NCI-H2227 treated with DMSO at 0.1 percent for 48 hours (cell line): ENCODE measurements at places on chromosomes 6 and 20.

DNA sequence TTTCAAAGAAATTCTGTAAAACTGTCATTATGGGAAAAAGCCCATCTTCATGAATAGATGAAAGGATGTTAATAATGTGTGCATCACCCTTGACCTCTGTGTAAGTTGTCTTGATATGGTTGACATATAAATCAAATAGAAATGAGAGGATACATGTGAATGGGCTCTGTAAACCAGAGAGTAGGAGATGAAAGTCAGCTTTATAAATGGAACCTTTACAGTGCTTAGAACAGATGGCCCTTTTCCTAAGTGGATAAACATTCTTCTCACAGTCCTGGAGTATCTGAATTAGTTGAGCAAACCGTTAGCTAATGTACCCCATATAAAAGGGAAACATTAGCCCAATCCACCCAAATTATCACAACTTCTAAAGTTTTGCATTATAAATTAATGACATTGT, 57.5 kb downstream of the MYLK4 start:
- no peak for DNase-seq

DNA sequence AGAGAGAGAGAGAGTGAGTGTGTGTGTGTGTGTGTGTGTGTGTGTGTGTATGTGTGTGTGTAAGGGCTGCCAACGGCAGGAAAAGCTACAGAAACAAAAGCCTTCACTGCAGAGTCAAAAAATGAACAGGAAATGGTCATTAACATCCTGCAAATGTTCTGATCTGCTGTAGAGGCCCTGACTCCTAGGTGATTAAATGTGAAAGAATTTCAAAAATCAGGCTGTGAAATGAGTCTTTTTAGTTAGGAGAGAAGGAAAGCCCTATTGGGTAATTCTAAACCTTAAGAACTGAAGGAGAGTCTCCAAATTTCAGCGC, 166.5 kb upstream of the MYLIP start:
- DNase-seq, result no peak

GRCh38 chr6:170174124-170174770, 116.6 kb downstream of the DLL1 start:
- no peak for DNase-seq

- DNase-seq, result no peak
These were observed 15.9 kb downstream of the TMEM200A start for GRCh38 chr6:130381459-130382380.

DNA sequence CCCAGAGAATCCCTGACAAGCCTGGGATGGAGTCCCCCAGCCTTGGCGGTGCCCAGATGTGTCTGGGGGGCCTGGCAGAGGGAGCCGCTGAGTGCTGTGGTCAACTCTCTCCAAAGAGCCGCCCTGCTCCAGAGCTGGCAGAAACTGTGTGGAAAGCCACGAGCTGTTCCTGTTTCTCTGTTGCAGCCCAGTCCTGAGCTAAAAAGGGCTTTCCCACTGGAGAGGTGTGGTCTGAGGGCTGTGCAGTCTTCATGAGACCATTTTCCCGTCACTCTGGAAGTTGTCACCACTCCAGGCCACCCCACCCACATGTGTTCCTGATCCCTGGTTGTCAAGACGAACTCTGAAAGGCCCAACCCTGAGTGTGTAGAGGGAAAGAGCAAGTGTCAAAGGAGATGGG, 99.7 kb upstream of the KCNK16 start:
- no peak for DNase-seq

DNA sequence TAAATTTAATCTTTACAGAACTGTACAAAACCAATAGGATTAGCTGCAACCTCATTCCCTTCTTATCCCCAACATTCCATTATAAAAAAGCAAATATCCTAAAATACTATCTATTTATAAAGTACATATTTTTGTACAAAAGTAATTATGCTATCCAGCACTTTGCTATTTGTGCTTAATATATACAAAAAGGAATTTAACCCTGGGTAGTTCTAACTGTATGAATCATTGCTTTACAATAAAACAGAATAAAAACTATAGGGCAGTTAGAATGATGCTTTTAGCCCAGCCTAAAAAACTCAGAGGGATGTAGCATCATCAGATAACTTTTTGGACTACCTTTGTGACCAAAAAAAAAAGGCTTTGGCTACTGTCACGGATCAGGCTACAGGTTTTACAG, 49.9 kb upstream of the KLHL31 start:
- DNase-seq, result no peak

DNA sequence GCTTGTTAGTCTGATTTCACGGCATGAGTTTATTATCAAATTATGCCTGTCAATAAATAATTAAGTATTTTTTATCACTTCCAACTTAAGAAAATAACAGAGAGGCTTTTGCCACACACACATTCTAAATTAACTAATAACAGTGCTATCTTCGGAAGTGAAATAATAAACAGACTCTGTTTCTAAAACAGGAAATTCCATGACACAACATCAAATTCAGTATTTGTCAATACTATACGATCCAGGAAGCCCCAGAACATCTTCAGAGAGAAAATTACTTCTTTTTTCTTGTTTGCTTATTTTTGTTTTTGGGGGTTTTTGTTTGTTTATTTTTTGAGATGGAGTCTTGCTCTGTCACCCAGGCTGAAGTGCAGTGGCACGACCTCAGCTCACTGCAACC, 150.7 kb upstream of the PRDM1 start:
- DNase-seq, result no peak

DNA sequence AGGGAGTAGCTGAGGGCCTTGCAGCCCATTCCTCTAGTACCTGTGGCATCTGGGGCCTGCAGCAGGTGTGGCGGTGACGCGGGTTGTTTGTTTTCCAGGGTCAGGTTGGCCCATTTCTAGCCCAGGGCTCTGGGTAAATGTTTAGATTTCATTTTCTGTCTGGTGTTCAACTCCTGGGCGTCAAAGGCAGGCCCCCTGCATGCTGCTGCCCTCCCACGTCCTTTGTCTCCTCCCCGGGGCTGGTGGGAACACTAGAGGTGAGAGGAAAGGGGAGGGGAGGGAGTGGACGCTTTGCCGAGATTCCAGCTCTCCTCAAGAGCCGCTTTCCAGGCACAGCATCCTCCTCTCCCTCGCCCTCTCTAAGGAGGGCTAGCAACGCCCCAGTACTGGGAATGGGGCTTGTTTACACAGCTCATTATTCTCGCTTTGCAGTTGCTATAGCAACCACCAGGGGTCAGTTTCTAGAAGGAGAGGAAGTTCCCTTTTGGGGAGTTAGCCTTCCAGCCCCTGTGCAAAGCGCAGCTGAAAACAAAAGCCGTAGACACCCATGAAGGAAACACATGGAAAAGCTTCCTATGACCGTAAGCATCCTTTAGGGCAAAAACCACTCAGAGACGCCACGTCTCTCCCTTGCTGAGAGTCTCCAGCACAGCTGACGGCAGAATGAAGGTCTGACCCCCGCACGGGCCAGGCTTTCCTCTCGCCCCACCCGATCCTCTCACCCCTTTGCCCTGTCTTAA, 170.6 kb downstream of the LY86 start:
- DNase-seq, result peak; percentile 85

DNA sequence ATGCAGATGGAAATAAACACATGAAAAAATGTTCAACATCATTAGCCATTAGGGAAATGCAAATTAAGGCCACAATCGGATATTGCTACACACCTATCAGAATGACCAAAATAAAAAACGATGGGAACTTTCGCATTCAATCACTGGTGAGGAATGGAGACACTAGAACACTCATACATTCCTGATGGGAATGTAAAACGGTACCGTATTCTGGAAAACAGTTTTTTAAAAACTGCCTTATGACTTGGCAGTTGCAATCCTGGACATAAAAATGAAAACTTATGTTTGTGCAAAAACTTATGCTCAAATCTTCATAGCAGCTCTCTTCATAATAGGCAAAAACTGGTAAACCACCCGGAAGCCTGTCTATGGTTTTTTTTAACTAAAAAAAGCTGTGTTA, 146.0 kb downstream of the CEBPB start:
- DNase-seq, result no peak

DNA sequence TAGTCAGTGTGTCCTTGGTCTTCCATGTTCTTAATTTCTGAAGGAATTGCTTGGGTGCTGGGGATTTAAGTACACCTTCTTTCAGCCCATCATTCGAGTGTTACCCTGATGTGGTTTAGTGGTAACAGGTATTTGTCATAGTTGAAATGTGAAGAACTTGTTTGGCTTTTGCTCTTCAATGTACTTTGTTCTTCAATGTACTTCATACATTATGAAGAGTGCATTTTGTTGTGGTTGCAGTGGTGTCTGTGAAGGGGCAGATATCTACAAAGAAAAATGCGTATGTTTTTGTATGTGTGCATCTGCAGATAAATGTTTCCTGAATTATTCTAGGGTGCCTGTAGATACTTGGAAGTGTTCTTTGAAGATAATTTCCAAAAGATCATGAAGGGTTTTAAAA, 111.2 kb upstream of the SUPT3H start:
- no peak for DNase-seq

DNA sequence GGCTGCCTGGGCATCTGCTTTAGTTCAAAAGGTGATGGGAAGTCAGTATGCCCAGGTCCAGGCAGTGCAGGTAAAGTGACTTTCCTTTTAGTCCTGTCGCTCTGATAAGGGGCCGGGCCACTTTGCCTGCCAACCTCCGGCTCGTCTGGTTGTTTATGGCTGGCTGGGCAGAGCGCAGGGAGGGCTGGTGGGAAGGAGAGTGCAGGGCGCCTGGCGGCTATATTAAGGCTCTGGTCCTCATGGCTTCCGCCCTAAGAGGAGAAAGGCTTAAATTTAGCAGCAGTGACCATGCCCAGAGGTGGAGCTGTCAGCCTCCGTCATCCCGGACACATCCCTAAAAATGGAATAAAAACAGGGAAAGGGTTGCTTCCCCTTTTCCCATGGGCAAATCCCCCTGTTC, 14.6 kb downstream of the GATA5 start:
- no peak for DNase-seq
